ENCODE measurements at places on chromosomes 6 and 20. TPM values are rescaled to one million over a fixed set of nuclear protein-coding genes. Genes with fewer than 3 reads are reported as not detected.
A peak's percentile ranks its signal among the peaks of the same experiment; 100 is the strongest.

GLP1R gene
- 0.08 TPM for total RNA-seq

DNA sequence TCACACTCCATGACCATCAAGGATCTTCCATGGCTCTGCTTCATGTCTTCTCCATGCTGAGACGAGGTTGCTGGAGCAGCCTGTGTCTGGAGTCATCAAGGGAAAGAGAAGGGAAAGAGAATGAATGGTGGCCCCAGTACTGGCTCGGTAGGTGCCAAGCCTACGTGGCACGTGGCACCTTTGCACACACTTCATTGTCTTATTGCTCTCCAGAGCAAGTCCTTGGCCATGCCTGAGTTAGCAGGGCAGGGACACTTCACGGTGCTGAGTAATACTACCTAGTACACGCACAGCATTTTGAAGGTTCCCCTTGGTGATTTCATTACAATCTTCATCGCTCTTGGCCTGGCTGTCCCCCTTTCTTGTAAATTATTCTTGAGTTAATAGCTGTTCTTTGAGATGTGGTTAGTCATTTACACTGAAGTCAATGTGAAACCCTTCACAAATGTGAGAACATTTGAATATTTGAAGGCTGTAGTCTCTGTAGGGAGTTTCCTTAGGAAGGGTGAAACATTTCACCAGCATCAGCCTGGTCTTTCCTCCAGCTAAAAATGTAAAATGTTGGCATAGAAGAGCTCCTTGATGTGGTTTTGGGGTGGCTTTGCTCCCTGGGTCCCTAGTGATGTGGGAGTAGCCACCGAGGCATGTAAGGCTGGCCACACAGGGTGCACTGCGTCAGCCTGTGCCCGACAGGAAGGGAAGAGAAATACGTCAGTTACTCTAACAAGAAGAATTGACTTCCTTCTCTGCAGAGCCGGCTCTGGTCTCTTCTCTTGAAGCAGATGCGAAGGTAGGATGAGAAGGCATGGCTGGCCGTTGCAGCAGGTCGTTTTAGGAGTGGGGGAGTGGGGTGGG is at the start of gene SYTL3:
Gene SYTL3 (plus strand): TSS at position 766 of the 855 bp plus-strand sequence. CDS start 13,215 bp downstream, outside the sequence.
- peak; percentile 86 for DNase-seq

DNA sequence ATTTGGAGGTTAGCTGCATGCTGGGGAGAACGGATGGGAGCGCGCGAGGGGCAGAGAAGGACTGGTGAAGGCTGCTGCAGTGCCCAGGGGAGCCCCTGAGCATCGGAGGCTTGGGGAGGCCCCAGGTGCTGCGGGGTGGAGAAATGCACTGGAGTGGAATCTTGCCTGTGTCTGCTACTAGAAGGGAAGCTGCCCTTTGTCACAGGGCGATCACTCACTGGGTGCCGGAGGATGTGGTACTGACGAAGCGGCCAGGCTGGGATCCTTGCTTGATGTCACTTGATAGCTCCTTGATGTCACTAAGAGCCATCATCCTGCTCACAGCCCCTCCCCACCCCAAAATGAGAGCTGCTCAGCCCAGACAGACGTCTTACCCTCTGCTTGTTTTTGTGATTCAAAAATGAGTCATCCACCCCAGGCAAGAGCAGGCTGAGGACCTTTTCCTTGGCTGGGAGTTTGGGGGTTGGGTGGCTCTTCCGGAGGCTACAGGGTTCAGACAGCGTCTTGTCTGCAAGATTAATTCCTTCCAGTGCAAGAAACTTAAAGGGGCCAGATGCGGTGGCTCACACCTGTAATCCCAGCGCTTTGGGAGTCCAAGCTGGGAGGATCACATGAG is 62.6 kb upstream of the PMEPA1 start:
- DNase-seq: peak; percentile 67

DNA sequence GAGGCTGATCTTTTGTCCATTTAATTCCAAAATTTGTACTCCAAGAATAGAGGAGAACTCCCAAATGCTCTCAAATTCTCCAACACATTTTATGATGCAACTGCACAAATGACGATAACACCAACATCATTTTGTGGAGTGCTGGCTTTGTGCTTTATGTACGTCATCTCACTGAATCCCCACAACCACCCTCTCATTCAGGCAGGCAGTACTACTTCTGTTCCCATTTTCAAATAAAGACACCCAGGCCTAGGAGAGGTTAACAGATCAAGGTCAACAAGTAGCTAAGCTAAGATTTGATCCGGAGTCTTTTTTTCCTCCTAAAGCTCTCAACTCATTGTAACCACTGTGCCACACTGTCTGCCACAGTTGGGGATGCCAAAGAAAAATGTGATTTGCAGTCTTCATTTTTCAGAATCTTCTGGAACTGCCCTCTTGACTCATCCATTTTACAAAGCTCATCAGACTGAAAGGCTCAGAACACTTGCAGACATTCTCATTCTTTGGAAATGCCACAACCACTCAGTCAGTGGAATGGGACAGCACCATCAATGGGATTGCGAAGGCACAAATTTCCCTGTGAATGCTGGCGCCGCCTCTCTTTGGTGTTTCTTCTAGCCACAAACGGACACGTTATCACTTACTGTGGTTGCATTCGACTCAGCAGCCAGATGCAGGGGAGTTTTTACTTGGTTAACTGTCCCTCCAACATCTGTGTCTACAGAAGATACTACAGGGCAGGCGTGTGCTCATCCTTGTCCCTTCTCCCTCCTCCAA is 184.4 kb downstream of the GJA10 start:
- no peak for DNase-seq
